ENCODE measurements at places on chromosomes 7 and 10. TPM values are rescaled to one million over a fixed set of nuclear protein-coding genes. Genes with fewer than 3 reads are reported as not detected.

The DNAJC12 gene
- total RNA-seq = 1.9 TPM

The AFAP1L2 gene
- total RNA-seq = 4.0 TPM

The H2BK1 gene
- not detected for total RNA-seq

The ZNF138 gene
- 4.3 TPM for total RNA-seq

The PON3 gene
- total RNA-seq = under 0.01 TPM

The HOXA2 gene
- total RNA-seq = 0.54 TPM

The RALA gene
- total RNA-seq = 8.3 TPM

The GHRHR gene
- total RNA-seq = not detected

The WDR86 gene
- 1.1 TPM for total RNA-seq

The GPR37 gene
- under 0.01 TPM for total RNA-seq

The GTF2IRD1 gene
- total RNA-seq = 1.1 TPM

The TMEM139 gene
- total RNA-seq = not detected

The EBLN1 gene
- total RNA-seq = not detected

The SLC16A12 gene
- total RNA-seq = not detected

The INMT gene
- 0.54 TPM for total RNA-seq

The CFTR gene
- not detected for total RNA-seq

The ZDHHC16 gene
- 52.5 TPM for total RNA-seq

The XRCC2 gene
- 2.4 TPM for total RNA-seq

The AGBL3 gene
- total RNA-seq = 0.81 TPM

The LLCFC1 gene
- total RNA-seq = not detected

The IFIT3 gene
- total RNA-seq = 11.6 TPM

Measured in hematopoietic multipotent progenitor cell (in vitro differentiated cells).